Stimulated activated naive CD4-positive, alpha-beta T cell treated with Interleukin-2 at 50 U/mL for 16 hours (primary cell): ENCODE measurements at places on chromosomes 6 and 20.

GRCh38 chr6:154157082-154157481 lies 118.0 kb downstream of the OPRM1 start:
- peak; percentile 16 for DNase-seq

- DNase-seq, result no peak
Observed at GRCh38 chr6:151340219-151340978, 51.0 kb downstream of the ZBTB2 start.

DNA sequence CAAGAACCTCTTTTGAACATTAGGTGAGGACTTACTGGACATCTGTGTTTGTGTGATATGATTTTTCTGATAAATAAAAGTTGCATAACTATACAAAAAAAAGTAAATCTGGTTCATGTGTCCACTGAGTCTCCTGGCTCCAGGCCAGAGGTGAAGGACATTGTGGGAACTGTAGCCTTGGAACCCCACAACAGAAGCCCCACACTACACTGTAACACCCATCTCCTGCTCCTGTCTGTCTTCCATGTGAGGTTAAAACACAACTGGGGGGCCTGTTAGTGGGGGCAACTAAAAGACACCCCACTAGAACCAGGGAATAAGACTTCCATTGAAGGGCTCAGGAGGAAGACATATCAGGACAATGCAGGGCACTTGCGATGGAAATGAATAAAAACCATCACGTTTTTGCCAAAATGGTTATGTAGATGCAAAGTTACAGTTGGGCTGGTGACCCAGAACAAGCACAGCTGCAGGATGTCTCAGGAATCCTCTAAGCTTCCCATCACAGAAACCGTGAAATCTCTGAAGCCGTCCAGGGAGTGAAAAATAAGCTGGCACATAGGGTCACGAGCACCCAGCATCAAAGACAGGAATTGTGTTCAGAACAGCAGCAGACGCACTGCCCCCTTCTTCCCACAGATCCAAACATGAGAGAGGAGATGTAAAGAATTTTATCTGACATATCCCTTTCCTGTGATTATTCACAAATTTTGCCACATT lies 36.7 kb upstream of the PCSK2 start:
- DNase-seq, result no peak

GRCh38 chr20:13099676-13100075 lies 90.9 kb downstream of the SPTLC3 start:
- no peak for DNase-seq

- no peak for DNase-seq
Observed at GRCh38 chr6:82248273-82248735, 760 bp upstream of the IBTK start.

GRCh38 chr6:11067348-11067747 lies 23.2 kb upstream of the ELOVL2 start:
- no peak for DNase-seq
